ENCODE measurements at places on chromosomes 7 and 10.
A peak's percentile ranks its signal among the peaks of the same experiment; 100 is the strongest.

DNA sequence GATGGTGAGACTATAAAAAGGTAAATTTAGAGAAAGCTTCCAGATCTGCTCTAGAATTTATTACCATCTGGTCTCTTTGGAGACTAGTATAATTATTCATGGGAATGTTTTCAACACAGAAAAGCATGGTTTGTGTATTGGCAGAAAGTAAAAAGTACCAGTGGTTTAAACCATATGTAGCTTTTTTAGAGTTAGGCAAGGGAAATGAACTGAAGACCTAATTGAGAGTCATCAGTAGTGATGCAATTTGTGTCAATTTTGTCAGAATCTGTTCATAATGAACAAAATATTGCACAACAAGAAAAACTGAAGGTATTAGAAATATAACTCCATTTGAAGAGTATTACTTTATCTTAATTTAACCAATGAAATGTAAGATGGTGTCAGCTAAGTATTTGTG is 181.4 kb downstream of the ADK start:
- DNase-seq, result no peak

DNA sequence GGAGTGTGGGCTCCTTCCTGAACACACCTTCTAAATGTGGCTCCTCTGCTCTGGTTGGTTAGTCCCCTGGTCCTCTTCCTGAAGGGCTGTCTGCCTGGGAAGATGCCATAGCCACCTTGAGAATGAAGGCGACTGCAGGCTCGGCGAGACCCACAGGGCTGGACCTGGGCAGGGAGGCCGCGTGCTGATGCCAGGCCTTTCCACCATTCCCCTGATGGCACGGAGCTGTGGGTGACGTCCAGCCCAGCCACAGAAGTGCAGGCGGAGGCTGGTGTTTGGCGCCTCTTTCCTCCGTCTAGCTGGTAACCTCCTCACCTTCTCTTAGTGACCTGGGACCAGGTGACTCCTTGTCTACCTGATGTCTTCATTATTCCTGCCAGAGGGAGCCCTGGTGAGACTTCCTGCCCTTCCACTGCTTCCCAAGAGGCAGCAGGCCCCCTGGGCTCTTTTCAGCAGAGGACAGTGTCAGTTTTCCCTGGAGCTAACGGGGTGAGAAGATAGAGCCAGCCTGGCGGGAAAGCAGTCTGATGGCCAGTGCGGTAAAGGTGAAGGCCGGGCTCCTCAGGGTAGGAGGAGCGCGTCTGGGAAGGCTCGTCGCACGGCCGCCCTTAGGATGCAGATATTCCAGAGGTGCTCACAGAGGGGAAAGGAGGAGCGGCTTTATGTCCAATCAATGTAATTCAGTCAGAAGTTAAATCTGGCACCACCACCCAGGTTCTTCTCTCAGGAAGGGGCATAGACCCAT is 34.9 kb downstream of the GBX1 start:
- DNase-seq, result no peak

DNA sequence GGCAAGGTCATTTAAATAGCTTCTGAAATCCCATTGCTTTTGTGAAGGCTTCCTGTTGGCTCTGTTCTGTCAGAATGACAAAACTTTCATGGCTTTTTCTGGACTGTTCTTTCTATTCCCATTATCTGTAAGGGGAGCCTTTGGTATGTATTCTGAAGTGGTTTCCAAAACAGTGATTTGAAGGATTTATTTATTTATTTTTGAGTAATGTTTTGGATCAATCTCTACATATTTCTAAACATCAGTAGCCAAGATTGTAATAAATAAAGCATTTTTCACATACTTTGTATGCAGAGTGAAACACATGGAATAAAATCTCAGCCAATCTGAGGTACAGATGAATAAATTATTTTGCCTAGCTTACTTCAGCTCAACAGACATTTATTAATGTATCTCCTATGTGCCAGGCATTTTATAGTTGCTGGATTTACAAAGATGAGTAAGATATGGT is 121.1 kb downstream of the BBS9 start:
- no peak for DNase-seq

DNA sequence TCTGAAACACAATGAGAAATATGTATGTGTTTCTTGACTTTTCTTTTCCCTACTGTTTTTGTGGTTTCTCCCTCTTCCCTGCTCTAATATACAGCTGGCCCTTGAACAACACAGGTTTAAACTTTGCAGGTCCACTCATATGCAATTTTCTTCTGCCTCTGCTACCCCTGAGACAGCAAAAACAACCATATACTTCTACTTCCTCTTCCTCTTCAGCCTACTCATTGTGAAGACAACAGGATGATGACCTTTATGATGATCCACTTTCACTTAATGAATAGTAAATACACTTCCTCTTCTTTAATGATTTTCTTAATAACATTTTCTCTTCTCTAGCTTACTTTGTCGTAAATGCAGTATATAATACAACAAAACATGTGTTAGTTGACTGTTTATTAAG is 35.0 kb upstream of the DGKB start:
- DNase-seq, result no peak

DNA sequence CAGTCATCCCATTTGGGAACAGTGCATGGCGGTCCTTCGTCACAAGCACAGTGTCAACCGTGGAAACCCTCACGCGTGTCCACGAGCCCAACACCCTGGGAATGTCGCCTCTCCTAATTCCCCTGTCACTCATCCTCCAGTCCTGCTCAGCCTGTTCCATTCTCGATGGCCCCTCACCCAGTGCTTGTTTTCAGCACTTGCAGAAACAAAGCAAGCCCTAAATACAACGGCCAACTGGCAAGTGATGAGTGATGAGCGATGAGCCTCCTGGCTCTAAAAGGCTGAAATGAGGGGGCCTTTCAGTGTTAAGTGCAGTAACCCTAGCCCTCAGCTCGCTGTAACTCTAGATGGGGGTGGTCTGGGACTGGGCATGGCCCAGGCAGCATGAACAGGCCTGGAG is 22.6 kb downstream of the NKX2-3 start:
- DNase-seq, result no peak

GRCh38 chr7:68682910-68683309 is 915.4 kb upstream of the AUTS2 start:
- DNase-seq, result no peak

GRCh38 chr7:47085491-47086275 is 496.2 kb downstream of the TNS3 start:
- no peak for DNase-seq

GRCh38 chr10:44332465-44332864 is 52.4 kb downstream of the CXCL12 start:
- no peak for DNase-seq

DNA sequence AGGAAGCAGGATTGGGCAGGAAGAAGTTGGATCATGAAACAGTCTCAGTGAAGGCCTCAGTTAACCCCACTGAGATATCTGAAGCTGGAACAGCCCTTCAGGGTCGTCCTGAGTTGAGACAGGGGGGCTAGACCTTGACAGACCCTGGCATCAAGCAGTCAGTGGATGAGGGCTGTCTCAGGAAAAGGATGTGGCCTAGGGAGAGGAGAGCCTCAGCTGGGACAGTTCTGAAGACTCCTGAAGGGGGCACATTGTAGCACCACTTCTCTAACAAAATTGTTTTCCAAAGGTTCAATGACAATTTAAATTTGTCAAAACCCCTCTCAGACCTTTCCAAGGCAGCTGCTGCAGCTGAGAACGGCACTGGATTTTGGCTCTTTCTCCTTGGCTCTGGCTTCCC is 15.8 kb upstream of the SLK start:
- no peak for DNase-seq

DNA sequence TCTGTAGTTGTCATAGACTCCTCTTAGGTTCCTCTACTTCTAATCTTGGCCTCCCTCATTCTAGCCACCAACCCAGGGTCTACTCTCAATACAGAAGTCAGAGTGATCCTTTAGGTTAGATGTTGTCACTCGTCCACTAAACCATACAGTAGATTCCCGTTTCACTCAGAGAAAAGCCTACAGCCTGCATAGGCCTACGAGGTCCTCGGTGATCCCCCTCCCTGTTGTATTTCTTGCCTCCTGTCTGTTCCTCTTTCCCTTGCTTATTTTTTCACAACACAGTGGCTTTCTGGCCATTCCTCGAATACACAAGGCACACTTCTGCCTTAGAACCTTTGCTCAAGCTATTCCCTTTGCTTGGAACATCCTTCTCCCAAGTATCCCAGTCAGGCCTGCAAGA is 183.0 kb upstream of the PRSS1 start:
- DNase-seq, result no peak

- DNase-seq, result no peak
These were observed 684.8 kb upstream of the PCDH15 start for GRCh38 chr10:55485827-55486226.

GRCh38 chr7:87882151-87882937 is 6.1 kb downstream of the DBF4 start:
- DNase-seq, result no peak

- DNase-seq, result no peak
These were observed 193.1 kb upstream of the IMMP2L start for GRCh38 chr7:111755383-111755782.

DNA sequence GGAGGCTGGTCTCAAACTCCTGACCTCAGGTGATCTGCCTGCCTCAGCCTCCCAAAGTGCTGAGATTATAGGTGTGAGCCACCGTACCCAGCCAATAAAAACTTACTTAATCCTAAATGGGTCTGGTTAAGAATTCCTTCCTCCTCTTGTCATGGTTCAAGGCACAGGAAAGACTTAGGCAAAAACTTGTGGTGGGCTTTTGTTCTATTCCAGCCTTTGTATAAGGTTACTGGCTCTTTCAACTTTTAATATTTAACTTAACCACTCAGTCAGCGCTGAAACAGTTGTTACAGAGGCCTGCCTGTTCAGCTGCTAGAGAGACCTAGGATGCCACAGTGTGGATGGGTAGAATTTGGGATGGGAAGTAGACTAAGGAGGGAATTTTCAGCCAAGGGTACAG is 28.1 kb upstream of the GARS1 start:
- no peak for DNase-seq

DNA sequence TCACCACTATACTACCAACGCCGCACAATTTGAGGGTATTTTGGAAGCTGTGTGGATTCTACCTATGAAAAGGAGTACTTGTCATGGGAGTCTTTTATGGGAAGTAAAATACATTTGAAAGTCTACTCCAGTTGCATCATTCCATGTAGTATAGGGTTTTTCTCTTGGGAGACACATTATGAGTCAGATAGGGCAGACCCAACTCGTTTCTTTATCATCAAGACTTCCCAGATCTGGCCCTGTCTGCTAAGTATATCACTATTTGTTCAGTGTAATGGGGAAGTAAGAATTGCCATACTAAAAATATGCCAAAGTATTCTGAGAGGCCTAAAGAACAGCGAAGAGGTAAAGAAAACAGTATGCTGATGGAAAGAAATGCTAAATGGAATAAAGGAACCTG is 144.2 kb downstream of the SPAG6 start:
- no peak for DNase-seq

GRCh38 chr10:69312528-69312927 is 34.2 kb downstream of the HK1 start:
- no peak for DNase-seq

GRCh38 chr7:125563964-125564529 is 634.4 kb upstream of the POT1 start:
- no peak for DNase-seq

DNA sequence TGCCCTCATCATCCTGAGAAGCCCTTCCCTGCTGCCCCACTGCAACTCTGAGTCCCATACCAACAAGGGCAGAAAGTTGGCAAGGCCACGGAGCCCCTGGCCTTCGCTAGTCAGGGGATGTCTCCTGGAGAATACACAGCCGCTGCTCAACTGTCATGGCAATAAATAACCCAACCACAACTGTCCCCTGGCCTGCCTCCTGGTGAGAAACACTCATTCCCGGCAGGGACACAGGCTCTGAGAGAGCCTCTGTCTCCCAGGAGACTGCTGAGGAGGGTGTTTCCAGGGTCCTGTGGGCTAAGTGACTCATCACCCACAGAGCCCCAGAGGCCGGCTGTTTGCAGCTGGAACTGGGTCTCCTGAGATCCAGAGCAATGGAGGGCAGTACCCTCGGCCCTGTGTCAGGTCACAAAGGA is 354.1 kb downstream of the TNS3 start:
- no peak for DNase-seq

DNA sequence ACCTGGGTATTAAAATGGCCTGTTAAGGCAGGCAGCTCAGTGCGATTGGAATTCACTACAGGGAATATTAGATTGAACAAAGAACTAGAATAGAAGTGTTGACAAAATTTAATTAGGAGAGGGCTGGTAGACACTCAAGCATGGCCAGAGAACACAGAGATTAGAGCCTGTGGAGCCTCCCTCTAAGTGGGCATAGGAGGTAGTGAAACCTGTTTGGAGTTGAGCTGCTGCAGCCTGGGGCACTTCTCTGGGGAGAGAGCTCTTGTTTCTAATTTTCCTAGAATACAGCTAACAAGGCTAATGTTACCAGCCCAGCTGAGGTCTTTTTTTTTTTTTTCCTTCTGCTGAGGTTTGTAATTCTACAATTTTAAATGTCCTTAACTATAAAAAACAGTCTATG is 46.4 kb downstream of the TMEM168 start:
- no peak for DNase-seq

- DNase-seq, result no peak
These were observed 137.4 kb downstream of the MGMT start for GRCh38 chr10:129604333-129605032.

DNA sequence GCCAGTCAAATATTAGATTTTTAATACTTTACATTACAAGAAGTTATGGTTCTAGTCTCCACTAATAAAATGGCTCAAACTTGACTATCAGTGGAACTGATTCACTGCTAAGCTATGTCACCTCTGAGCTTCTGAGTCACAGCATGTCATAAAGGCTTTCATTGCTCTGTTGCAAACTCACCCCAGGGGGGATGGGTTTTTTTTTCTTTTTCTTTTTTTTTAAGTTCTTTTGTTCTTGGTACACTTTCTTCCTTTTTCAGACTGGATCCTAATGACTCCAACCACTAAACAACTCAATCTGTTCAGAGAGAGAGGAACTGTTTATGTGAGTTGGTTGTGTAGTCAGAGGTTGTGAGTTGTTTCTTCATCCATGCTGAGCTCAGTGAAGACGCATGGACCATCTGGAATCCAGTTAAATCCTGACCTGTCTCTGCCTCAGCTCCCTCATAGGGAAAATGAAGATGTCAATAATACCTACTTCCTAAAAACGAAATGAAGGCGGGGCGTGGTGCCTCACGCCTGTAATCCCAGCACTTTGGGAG is 11.0 kb downstream of the MYOF start:
- peak; percentile 39 for DNase-seq

DNA sequence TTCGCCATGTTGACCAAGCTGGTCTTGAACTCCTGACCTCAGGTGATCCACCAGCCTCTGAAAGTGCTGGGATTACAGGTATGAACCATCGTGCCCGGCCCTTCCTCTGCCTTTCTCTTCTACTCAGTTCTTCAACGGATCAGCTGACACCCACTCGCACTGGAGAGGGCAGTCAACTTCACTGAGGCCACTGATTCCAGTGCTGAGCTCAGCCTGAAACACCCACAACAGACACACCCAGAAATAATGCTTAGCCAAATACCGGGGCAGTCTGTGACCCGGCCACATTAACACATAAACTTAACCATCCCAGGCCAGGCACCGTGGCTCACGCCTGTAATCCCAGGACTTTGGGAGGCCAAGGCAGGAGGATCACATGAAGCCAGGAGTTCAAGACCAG is 119.3 kb upstream of the CHST15 start:
- no peak for DNase-seq

DNA sequence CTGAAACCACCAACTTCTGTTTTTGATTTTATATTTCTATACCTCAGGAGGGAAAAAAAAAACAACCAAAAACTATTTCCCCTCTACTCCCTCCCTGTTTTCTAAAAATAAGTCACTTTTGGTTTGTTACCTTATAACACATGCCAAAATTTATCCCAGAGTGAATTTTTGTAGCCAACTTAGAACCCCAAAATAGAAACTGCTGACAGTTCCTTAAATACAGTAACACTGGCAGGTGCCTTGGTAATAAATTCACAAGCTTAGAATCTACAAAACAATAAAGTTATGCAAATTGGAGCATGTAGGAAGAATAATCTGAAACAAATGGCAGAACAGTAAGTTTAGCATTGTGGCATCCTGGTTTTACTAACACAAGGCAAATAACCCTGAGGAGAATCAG is 165.0 kb upstream of the HDAC9 start:
- no peak for DNase-seq
